Activated naive CD8-positive, alpha-beta T cell treated with anti-CD3 and anti-CD28 coated beads for 36 hours (primary cell): ENCODE measurements at places on chromosomes 3 and 15. TPM values are rescaled to one million over a fixed set of nuclear protein-coding genes. Genes with fewer than 3 reads are reported as not detected.

DNA sequence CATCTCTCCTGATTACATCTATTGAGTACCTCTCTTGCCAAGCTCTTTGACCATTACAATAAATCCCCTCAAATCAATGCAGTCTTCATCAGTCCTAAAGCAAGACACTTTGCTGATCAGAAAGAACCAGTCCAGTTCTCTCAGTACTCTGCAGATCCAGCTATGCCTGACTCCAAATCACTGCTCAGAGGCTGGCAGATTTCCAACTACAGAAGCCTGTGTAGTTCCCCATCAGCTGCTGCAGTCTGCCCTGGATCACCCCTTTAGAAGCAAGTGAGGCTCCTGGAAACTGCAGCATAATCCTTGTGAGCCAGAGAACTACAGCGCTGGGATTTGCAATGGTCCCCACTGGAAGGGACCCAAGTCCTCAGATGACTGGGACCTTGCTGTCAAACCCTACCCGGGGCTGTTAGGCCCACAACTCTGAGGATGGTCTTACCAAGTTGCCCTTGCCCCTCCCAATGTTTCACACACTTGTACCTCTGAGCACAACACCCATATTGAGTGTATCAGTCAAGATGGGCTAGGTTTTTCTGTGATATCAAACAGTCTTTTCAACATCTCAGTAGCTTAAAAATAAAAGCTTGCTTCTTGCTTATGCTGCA lies 81.9 kb upstream of the TOPAZ1 start:
- no peak for DNase-seq

- no peak for DNase-seq
Measured at GRCh38 chr15:74250266-74250665, 14.1 kb downstream of the CCDC33 start.

GRCh38 chr3:39013289-39013688 lies 38.5 kb downstream of the SCN11A start:
- no peak for DNase-seq

DNA sequence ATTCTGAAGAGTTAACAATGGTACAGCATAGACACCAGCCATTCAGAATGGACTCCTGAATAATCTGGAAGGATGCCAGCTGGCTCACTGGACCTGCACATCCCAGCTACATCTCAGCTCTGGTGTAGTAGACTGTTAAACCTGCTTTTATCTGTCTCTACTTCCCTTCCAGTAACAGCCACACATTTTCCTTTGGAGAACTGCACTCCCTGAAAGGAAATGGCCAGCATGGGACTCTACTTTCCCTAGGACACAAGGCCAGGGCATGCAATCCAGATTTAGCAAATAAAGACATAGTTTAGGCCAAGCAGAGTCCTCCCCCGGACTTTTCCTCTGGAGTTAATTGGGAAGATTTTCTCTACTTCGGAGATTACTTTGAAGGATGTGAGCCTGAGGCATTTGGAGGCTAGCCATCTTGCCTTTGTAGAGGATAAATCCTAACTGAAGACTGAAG lies 82.7 kb upstream of the TCF12 start:
- no peak for DNase-seq

DNA sequence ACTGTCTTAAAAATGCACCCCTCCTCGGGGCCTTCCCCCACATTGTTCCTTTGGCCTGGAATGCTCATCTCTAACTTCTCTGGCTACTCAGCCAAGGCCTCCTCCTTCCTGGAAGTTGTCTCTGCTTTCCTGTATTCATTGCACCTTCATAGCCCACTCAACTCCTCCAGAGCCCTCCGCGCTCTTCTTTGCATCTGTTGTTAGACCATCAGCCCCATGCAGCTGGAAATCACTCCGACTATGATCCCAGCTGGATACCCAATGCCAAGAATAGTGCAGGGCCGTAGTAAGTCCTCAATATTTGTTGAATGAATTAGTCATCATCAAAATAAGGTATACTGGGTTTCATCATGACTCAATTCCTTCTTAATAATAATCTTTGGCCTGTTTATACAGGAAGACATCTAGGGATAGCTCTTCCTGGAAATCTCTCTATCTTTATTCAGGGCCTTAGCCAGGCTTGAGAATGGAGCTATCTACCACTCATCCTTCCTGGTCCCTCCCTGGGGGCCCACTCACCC lies 112.7 kb downstream of the SYNPR start:
- DNase-seq = no peak

DNA sequence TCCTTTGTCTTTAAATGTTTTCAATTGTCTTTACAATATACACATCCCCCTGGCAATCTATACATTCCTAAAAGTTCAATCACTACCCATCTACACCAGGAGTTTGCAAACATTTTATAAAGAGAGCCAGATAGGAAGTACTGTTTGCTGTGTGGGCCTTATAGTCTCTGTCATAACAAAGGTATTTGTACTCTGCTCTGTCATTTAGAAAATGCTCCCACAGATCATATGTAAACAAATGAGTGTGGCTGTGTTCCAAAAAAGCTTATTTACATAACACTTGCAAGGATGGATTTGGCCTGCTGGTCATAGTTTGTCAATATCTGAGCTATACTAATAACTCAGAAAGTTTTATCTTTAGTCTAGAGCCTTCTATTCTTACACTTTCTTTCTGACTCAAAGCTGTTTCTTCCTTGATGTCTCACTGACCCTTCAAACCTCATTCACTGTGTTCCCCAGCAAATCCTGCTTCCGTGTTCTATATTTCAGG lies 511.9 kb downstream of the GBE1 start:
- no peak for DNase-seq

DNA sequence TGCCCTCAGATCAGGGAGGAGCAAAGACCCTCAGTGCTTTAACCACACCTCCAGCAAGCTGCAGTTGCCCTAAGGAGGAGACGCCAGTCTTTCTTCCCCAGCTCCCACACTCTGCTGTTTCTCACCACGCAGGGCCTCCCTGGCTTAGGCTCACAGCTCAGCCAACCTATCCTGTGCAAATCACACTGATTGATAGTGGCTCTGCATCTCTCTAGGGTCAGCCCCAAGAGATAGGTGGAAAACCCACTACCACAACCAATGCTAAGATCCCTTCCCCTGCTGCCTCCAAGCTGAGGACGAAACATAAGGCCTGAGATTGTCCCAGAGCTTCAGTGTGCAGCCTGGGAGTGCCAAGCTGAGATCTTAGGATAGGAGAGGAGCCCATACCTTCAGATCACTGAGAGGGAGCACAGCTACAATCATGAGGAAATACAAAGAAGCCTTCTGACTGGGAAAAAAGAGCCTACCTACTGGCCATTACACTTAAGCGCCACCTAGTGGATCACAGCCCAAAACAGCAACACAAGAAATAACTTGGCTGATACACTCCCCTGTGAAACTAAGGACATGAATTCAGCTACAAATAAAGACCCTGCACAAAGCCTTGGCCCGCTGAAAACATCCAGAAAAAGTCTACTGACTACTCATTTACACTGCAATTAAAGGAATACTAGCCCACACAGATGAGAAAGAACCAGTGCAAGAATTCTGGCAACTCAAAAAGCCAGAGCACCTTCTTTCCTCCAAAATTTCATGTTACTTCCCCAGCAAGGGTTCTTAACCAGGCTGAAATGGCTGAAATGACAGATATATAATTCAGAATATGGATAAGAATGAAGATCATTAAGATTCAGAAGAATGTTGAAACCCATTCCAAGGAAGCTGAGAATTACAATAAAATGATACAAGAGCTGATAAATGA lies 271.5 kb upstream of the DCBLD2 start:
- DNase-seq = no peak

DNA sequence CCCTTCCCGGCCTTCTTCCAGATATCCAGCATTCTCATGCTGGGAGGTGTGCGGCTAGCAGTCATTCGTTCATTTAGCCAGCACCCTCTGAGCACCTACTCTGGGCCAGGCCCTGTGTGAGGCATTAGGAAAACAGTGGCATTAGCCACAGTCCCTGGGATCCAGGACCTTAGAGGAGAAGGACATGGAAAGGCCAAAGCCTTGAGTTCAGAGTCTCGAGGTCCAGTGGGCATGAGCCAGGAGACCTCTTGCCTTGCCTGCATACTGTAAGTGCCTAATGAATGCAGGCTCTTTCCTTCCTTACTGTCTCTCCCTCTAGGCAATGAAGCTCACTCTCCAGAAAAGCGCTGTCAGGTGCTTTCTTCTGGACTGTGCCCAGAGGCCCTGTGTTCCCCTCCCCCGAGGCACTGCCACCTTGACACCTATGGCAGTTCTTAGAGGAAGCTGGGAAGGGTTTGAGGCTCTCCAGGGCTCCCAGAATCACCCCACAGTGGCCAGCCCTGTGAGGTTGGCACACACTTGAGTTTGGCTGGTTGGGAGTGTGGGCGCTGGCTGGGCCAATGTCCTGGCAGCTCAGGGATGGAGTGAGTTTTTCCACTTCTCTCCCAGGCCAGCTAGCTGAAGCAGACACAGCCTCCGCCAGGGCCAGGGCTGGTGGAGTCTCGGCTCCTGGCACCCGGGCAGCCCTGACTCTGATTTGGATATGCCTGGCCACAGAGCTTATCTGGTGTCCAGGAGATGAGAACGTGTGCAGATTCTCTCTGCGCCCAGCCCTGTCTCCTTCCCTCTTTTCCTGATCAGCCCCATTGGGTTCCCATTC lies 5.4 kb downstream of the CORO2B start:
- no peak for DNase-seq

Gene PLA2G4D
- not detected for total RNA-seq

DNA sequence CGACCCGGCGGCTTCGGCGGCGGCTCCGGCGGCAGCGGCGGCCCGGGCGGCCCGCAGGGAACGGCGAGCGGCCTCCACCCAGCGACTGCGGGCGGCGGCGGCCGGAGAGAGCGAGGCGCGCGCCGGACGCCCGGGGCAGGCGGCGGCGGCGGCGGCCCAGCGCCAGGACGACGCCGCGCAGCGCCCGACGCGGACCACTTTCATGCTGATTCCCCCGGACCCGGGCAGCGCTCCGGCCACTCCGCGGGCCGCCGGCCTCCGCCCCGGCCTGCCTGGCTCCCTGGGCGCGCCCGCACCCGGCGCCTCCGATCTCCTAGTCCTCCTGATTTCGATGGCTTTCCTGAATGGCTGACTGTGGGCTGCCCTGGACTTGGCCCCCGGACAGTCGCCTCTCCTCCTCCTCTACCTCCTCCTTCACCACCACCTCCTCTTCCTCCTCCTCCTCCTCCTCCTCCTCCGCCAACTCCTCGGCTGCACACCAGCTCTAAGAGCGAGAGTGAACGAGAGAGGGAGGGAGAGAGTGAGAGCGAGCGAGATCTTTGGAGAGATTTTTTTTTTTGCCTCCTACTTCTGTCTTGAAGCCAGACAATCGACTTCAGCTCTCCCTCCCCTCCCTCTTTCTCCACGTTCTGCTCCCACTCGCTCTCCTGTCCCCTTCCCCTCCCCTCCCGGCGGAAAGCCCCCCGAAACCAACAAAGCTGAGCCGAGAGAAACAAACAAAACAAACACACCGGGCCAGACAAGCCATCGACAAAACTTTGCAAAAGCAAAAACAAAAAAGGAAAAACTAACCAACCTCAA lies 844 bp downstream of the NR2F2 start:
- DNase-seq = no peak

Gene DNAJA4
- 36.8 TPM for total RNA-seq

Gene ADGRG7
- not detected for total RNA-seq

GRCh38 chr15:41512940-41513505 lies 604 bp downstream of the LTK start:
- peak; percentile 47 for DNase-seq

GRCh38 chr3:171566803-171567422 lies 106.7 kb upstream of the TNIK start:
- DNase-seq = no peak

- DNase-seq = no peak
Measured at GRCh38 chr15:55960946-55961345, 32.5 kb downstream of the NEDD4 start.

Gene TMEM108
- total RNA-seq = not detected

DNA sequence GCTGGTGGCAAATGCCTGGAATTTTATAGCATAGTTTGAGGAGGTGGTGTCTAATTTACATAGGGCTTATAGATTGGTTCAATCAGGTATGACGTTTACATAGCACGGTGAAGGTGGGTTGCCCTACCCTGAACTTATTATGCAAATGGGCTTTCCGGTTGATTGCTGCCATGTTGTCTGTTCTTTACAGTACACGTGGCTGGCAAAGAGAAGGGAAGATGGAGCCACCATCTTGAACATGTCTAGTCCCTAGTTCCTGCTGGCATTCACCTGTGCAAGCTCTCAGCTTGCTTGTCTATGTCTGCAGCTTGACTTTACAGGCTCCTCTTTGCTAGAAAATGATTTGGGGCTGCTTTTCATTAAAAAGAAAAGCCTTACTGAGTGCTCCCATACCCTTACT lies 14.0 kb upstream of the STAC start:
- DNase-seq = no peak

Gene KCNH8
- total RNA-seq = 0.04 TPM

- no peak for DNase-seq
Measured at GRCh38 chr3:51441282-51442030, 50.4 kb downstream of the RBM15B start.

Gene CHP1
- total RNA-seq = 32.8 TPM

DNA sequence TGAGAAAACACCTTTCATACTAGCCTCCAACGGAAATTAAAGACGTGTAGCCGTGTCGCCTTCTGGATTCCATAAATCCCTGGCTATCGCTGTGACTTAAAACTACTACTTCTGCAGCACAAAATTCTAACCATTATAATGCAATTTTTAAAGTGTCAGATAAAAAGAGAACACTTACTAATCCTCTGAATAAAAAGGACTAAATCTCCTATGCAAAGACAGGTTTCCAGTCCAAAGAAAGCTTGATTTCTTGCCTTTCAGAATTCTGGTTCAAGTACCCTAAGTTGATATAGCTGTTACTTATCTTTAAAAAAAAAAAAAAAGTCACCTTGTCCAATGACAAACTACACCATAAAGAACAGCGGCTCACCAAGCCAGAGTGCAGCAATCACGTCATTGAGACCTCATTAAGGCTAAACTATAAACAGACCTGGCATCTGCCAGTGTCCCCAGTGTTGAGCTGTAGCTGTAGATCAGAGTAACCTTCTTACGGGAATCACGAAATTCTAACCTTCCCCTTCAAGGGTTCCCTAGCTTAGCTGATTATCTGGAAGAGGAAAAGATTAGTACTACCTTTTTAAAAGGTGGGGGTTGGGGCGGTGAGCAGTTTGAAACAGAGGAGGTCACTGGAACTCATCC lies 2.2 kb downstream of the ABCC5 start:
- DNase-seq = no peak

DNA sequence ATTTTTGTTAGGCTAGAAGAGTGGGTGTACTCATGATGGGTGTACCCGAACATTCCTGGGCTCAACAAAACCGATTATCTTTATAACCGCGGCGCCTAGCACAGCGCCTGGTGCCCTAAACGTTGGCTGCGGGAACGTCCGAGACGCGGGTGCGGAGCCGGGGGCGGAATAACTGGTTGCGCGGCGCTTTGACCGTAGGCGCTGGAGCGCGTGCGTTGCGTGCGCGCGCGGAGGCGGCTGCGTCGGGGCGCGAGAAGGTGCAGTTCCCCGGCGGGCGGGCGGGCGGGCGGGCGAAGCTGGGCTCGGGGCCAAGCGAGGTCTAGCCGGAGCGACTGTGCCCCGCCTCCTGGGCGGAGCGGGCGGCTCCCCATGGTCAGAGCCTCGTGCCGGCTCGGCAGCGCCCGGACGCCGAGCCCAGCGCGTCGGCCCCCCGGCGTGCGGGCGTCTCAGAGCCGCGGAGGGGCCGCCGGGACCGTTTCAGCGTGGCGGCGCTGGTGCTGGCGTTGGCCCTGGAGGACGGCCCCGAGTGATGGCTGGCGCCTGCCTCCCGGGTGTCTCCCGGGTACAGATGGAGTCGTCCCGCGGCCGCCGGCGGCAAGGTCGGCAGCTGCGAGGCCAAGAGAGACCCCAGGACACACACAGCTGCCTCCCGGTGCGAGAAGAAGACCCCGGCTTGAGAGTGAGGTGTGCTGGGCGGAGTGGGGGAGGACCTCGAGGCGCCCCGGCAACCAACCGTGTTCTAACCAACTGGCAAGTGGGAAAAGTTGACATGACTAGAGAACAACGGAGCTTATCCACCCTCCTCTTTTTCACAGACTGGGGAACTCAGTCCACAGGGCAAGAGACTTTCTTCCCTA lies at the start of gene PLAAT1:
PLAAT1 (plus strand) TSS at position 373 of the 857 bp plus-strand sequence. CDS start 14,429 bp downstream, outside the sequence.
- DNase-seq = peak; percentile 44
